ENCODE measurements at places on chromosomes 5 and 9.

DNA sequence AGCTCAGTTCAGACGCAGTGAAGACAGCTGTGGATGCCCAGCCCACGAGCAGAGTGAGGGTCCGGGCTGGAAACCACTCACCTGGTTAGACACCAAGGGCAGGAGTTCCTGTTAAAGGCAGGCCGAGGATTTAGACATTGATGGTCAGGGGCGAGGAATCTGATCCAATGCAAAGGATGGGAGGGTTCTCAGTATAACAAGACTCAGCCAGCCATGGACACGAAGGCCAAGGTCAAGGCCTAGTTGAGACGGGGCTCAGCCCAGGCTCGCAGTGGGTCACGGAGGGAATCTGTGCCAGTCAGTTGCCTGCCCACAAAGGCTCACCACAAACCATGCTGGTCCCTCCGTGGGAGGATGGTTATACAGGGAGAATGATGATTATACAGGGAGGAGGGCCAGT lies 63.3 kb upstream of the FCN1 start:
- no peak for DNase-seq

- DNase-seq, result no peak
Measured at GRCh38 chr5:145947581-145947980, 11.2 kb downstream of the SH3RF2 start.

DNA sequence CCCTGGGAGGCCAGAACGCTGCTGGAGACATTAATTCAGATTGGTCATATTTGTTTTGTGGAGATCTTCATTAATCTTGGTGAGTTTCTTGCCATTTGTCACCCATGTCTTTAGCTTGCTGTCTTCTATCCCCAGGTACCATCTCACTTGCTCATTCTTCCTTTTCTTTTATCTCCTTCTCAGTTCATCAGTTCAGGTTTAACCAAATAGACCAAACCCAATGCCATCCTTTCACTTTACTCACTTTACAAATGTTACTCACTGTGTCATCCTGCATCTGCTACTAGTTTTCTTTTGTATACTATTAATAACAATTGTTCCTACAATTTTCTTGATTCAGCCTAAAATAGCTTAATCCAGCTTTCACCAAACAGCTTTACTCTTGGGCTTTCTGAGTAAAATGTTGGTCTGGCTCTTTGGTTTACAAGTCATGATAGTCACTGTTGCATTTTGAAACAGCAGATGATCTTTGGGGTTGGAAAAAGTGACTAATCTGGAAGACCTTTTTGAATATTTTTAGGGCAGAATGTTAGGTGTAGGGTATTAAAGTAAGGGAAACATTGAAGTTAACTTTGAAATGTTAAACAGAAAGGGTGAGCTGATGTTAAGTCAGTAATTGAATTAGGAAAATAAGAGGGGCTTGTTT lies 246.9 kb downstream of the ZSWIM6 start:
- no peak for DNase-seq

DNA sequence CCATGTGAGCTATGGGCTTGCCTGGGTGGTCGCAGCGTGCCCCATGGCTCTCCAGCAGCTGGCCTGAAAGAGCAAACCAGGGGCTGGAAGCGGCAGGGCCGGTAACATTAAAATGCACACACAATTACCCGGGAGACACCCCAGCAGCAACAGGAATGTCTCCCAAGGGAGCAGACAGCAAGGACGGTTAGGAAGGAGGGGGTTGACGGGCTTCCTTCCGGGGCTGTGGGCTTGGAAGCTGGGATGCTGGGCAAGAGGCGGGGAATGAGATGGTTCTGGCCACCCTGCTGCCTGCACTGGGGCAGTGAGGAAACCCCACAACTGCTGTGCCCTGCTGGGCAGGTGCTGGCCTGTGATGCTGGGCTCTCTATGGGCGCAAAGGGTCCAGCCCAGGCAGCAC lies 71.8 kb upstream of the ADAMTS2 start:
- DNase-seq, result no peak

DNA sequence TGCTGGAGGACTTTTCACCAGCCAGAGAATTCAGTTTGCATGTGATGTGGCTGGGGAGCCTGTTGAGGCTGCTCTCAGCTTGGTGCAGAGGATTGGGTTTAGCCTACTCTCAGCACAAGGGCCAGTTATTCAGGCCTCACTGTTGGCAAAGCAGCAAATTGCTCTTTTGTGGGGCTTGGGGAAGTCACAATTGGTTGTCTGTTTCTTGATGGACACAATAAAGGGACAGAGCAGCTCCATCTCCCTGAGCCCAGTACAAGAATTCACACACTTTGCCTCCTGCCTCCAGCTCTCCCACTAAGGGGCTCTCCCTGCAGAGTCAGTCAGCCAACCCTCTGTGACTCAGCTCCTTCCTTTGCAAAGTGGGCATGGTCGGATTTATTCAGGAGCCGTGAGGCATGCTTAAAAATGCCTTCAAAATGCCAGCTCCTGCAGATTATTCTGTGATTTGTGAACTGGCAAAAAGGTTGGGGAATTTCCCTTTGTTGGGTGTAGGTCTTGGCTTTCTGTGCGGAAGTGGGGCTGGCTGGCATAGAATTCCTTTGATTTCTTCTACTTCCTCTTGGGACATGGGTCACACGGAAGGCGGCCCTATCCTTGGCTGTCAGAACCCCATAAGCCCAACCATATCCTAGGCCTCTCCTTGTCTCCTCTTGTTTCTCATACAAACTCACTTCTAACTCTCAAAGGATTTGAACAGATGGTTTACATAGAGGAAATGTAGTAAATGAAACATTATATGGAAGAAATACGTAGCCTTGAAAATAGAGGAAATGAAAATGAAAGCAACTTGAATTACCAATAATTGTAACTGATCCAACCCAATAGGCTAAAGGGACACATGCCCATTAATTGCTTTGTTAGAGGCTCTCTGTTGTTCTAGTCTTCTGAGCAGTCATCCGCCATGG lies 118.7 kb upstream of the CD180 start:
- no peak for DNase-seq

DNA sequence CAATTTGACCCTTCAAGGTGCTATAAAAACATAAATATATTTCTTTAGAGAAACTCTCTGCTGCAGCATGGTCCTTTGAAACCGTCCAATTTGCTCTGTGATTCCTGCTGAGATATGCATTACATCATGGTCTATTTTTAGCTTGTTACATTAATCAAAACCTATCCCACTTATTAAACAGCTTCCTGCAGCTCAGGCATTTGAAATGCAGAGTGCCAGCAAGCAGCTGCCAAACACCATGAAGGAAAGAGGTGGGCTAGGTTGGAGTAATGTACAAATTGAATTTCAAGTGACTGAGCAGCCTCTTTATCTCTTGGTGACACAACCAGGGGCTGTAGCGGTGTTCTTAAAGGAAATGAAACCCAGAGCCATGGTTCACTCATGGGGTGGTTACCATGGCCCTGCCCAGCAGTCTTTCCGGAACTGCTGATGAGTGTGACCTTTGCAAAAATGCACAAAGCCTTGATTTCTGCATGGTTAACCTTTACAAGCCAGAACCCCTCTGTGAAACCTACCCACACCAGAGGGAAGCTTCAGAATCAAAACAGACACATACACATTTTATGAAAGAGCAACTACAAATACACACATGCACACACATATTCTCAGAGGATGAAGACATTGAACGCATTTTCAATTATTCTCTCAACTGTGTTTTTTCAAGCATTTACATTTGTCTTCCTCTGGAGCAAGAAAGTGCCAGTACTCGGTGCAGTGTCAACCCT lies 155.8 kb upstream of the ZNF608 start:
- DNase-seq, result peak; percentile 53

GRCh38 chr5:117295941-117296340 lies 721.3 kb upstream of the SEMA6A start:
- DNase-seq, result no peak

GRCh38 chr5:170429014-170429413 lies 39.8 kb upstream of the KCNMB1 start:
- DNase-seq, result no peak

DNA sequence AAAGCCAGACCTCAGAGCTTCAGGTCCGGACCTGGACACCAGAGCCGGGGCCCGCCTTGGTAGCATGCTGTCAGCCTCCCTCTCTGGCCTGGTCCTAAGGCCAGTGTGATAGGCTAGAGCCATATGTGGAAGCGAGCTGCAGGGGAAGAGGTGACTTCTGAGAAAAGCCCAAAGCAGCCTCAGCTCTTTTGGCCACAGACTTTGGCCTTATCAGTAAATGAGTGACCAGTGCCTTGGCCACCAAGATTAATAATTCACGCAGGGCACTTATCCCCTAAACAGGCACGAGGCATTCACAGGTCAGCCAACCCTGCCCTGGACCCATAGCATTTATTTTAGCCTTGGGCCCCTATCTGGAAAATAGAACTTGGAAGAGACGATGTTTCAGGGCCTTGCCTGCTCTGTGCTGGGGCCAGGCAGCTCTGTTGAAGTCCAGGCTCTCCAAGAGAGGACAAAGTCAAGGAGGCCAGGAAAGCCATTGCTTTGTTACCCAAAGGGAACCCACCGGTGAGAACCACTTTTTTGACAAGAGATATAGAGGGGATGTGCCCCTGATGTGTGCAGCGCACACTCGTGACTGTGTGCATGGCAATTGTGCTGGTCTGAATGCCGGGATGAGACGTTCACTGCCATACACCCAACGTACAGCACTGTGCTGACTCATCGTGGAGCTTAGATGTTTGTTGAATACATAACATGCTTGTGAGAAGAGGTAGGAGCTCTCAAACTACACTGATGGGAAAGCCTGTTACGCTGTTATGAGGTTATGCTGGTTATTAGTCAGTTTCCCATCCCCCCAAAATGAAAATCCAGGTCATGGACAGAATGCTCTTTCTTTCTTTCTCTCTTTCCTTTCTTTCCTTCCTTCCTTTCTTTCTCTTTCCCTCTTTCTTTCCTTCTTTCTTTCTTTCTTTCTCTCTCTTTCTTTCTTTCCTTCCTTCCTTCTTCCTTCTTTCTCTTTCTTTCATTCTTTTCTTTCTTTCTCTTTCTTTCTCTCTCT lies 5.0 kb upstream of the SLC34A1 start:
- no peak for DNase-seq

GRCh38 chr9:6782981-6783380 lies 25.2 kb downstream of the KDM4C start:
- no peak for DNase-seq

DNA sequence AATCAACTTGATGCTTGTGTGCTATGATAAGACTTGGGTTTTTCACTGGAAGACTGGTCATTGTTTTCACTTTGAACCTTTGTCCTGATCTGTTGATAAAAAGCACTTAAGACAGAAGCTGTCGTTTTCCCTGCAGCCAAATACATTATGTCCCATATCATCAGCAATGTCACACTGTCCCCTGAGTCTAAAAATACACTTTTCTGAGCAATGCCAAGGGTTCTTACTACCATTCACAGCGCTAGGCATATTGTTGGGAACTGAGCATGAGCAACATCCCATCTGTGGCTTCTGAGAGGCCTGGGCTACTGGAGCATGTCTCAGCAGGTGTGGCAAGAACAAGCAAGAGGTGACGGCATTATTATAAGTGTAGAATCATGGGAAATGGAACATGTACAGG lies 81.8 kb downstream of the SEMA6A start:
- peak; percentile 30 for DNase-seq

- DNase-seq, result peak; percentile 79
Measured at GRCh38 chr9:127199001-127199791, 65.4 kb upstream of the GARNL3 start.

DNA sequence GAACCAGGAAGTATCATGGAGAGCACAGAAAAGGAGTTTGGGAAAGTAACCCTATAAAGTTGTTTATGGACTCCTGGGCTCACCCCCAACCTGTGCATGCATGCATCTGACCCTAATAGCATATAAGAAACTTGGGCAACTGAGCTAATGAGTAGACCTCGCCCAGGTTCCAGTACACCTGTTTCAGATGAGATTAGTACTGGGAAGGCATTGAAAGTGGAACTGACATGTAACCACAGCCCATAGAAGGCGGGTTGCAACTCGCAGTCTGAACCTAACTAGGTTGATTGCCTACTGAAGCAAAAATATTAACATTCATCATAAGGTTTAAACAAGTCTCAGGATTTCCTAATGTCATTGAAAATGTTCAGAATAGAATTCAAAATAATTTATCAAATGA lies 87.0 kb downstream of the WNK2 start:
- no peak for DNase-seq

GRCh38 chr9:124297551-124297901 lies 39.8 kb downstream of the NEK6 start:
- DNase-seq, result no peak

DNA sequence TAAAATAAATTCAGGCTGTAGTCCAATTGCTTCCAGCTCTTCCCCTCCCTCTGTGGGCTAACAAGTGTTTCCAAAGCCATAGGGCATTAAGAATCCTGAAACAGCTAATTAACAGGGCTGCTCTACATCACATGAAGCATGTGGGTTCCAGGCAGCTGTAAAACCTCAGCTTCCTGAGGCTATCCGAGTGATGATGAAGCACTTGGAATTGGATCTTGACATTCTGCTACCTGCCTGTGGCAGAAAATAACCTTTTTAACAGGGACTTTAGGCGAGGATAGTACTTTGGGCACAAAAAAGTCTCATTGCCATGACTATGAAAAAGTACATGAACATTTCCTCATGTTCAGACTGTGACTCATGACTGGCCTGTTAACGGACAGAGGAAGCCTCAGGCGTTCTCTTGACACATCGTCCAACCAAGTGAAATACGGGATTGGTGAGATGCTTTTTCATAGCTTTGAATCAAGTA lies 107.2 kb downstream of the PDE4D start:
- no peak for DNase-seq

DNA sequence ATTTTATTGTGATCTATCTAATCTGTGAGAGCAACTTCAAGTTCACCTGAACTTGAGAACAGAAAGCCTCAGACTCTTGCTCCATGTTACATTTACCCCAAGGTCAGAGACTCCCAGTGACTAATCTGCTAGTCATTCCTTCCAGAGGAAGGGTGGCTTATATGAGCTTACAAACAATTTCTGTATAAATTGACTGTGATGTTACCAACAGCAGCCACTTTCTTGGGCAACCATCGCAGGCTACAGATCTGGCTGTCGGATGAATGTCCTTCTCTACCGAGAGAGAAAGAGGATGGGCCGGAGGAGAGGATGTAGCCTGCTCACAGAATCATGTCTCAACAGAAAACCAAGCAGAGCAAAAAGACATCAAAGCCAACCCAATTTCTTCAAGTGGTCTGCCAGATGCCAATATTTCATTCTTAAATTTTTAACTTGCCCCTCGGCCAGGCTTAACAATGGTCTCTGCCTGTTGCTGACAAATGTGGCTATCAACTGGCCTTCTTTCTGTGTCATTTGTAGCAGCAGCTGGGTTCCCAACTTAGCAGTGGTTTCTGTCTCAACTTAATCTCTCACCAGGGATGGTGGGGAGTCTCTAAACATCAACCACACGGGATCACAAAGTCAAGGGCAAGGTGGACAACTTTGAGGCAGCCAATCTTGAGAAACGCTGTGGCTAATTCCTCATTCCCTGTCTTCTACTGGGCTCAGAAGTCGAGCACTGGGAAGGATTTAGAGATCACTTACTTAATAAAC lies 81.3 kb downstream of the RAPGEF1 start:
- no peak for DNase-seq

DNA sequence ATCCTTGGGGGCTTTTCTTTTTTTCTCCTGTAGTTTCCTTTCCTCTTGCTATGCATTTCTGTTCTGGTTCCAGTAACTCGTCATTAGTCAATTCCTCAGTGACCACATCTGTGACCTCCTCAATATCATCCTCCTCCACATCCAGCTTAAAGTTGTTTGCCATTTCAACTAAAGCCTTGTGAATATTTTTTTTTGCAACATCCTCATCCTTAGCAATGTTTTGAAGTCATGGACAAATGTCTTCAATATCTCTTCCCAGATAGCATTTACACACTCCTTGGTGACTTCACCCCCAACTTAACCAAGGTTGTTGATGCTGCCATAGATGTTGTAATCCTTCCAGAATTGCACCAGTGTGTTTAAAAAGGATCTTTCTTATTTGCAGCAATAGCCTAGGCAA lies 14.7 kb upstream of the ADRB2 start:
- DNase-seq, result no peak
